ENCODE measurements at places on chromosomes 11 and 22. TPM values are rescaled to one million over a fixed set of nuclear protein-coding genes. Genes with fewer than 3 reads are reported as not detected.
A peak's percentile ranks its signal among the peaks of the same experiment; 100 is the strongest.

DNA sequence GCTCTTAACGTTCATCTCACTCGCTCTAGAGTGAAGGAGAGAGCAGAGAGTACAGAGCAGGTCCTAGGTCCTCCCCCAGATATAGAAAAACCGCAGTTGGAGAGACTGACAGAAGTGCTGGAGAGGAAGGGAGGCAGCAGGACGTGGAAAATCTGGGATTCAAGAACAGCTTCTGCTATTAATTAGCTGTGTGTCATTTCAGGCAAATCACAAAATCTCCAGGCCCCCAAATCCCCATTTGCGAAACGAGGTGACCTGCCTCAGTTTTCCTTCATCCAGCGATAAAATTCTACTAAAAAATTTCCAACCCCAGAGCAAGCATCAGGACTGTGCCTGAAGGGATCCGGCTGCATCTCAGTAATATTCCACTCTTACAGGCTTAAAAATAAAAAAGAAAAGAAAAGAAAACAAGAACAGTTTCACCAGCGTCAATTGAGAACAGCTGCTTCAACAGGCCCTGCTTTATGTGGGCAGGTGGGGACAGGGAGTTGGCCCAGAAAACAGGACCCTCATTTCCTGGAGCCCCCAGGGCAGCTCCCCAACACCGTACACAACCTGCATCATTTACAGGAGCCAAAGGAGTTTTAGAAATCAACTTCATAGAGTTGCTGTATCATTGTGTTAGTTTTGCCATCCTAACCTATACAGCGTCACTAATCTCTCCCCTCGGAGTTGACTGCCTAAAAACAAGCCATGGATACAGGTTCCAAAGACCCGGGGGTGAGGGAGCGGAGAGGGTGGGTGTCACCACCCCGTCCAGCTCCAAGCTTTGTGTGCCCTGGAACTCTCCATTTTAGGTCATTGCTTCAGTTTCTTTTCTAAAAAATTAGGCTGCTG lies 2.3 kb upstream of the MALAT1 start:
- H3K4me3 ChIP-seq = no peak overlapping the region
- H3K36me3 ChIP-seq = peaks cover 2% of the 10 kb centered on the region
- DNase-seq = no peak
- H3K27ac ChIP-seq = no peak overlapping the region
- H3K27me3 ChIP-seq = no peaks in the 10 kb centered on the region
- H3K4me1 ChIP-seq = peaks cover 37% of the 10 kb centered on the region

DNA sequence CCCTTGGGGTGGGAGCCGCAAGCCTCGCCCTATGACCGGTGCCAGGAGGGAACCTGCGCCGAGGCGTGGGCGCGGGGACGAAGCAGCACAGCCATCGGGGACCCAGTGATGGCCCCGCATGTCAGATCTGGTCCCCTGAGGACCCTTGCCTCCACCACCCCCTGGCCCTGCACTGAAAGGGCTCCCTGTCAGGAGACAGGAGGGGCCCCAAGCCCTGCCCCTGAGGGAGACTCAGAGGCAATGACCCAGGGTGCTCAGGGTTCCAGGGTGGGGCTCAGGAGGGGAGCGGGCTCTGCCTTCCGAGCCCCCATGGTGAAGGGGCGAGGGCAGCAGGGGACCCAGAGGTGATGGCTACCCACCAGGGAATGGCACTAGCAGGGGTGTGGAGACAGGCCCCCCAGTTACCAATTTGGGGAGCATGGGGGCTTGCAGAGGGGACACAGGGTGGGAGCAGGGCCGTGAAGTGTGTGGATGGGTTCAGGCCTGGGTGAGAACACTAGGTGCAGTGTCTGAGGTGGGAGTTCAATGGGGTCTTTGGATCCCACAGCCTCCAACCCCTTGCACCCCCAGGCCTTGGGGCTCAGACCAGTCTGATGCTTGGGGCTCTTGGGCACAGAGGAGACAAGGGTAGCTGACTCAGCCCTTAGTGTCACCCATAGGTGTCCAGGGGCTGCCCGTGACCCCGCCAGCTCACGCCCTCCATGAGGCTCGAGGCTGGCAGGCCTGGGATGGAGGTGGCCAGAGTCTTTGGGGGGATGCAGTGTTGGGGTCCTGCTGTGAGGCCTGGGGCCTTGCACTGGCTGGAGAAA lies 499 bp downstream of the LRRC56 start:
- DNase-seq = no peak
- peak overlapping the region; percentile 74 for H3K27ac ChIP-seq
- peaks cover 13% of the 10 kb centered on the region for H3K4me1 ChIP-seq
- no peaks in the 10 kb centered on the region for H3K27me3 ChIP-seq
- peak overlapping the region; percentile 92 for H3K4me3 ChIP-seq

WT1 gene
- not detected for total RNA-seq

- H3K27ac ChIP-seq = no peak overlapping the region
- no peaks in the 10 kb centered on the region for H3K36me3 ChIP-seq
- peaks cover 10% of the 10 kb centered on the region for H3K27me3 ChIP-seq
- peaks cover 18% of the 10 kb centered on the region for H3K4me1 ChIP-seq
- no peak for DNase-seq
These were observed 116.2 kb downstream of the NECTIN1 start for GRCh38 chr11:119612814-119613213.

- H3K27ac ChIP-seq = peak overlapping the region; percentile 62
- DNase-seq = no peak
- peaks cover under 1% of the 10 kb centered on the region for H3K4me1 ChIP-seq
- H3K27me3 ChIP-seq = no peaks in the 10 kb centered on the region
- peak overlapping the region; percentile 49 for H3K4me3 ChIP-seq
These were observed 602 bp upstream of the INPP5J start for GRCh38 chr22:31122196-31122531.

GRCh38 chr11:10116588-10116987 lies 177.4 kb downstream of the SBF2 start:
- DNase-seq = no peak
- H3K36me3 ChIP-seq = no peaks in the 10 kb centered on the region
- peaks cover 3% of the 10 kb centered on the region for H3K4me1 ChIP-seq
- no peak overlapping the region for H3K4me3 ChIP-seq

DNA sequence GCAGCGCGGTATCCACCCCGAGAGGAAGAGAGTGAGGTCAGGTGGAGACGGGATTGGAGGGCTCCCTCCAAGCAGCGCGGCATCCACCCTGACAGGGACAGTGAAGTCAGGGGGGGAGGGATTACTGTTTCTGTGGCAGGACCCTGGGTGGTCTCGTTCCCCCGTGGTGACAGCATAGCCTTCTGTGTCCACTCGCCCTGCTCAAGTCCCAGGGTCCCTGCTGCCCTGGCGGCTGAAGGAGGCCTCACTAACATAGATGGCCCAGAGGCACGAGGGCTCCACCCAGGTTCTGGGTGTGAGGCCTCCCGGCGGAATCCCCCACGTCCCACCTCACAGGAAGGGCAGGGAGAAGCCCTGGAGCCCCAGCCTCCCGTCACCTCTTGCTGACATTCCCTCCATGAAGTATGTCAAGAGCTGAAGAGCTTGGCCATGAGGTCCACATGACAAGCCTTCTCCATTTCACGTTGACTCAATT lies 636.1 kb downstream of the BRD1 start:
- H3K4me3 ChIP-seq = no peak overlapping the region
- H3K27ac ChIP-seq = no peak overlapping the region
- peaks cover 45% of the 10 kb centered on the region for H3K27me3 ChIP-seq
- no peak for DNase-seq
- peaks cover 3% of the 10 kb centered on the region for H3K36me3 ChIP-seq

TSKU gene
- total RNA-seq = not detected

DNA sequence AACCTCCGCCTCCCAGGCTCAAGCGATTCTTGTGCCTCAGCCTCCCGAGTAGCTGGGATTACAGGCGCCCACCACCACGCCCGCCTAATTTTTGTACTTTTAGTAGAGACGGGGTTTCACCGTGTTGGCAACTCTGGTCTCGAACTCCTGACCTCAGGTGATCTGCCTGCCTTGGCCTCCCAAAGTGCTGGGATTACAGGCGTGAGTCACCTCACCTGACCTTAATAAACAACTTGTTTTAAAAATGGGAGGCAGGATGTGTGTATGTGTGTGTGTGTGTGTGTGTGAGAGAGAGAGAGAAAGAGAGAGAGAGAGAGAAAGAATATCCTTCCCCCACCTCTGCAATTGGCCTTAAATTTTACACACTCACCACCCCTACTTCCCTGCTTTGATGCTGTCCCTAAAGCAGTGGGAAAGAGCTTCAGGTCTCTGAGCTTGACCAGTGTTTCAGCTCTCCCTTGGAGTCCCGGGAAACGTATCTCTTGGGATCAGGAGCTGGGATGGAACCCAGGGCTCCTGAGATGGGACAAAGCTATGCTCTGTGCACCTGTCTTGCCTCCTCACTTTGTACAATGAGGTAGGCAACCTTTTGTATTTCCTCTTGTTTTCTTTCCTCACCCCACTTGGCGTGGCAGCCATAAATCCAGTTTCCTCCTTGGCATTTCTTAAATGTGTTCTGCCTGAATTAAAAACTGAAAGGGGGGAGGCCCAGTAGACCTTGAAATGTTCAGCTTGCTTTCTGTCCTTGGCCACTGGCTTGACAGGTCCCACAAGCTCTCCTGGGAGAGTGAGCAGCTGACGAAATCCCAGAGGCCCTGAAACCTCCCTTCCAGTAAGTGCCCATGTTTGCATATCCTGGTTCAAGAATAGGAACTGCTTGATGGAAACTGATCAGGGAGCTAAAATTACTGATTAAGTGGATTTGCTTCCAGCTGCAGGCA lies 17.8 kb upstream of the XBP1 start:
- no peak for DNase-seq
- peaks cover 2% of the 10 kb centered on the region for H3K36me3 ChIP-seq
- no peaks in the 10 kb centered on the region for H3K27me3 ChIP-seq
- H3K4me1 ChIP-seq = peaks cover 58% of the 10 kb centered on the region

FOLR2 gene
- not detected for total RNA-seq

DNA sequence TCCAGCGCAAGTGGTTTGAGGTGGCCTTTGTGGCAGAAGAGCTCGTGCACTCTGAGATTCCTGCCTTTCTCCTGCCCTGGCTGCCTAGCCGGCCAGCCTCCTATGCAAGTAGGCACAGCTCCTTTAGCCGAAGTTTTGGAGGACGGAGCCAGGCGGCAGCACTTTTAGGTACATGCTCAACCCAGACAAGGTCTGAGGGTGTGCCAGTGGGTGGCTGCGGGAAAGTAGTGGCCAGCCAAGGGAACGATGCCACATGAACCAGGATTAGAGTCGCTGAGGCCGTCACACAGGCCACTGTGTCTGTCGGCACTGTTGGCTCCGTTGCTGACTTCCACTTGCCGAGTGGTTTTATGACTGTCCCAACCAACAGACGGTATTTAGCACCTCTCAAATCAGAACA lies 64.8 kb upstream of the YWHAH start:
- no peak overlapping the region for H3K4me3 ChIP-seq
- H3K27ac ChIP-seq = no peak overlapping the region
- peaks cover 7% of the 10 kb centered on the region for H3K4me1 ChIP-seq

- DNase-seq = no peak
- H3K4me1 ChIP-seq = peaks cover 2% of the 10 kb centered on the region
- H3K27me3 ChIP-seq = no peaks in the 10 kb centered on the region
- H3K27ac ChIP-seq = peak overlapping the region; percentile 8
- H3K36me3 ChIP-seq = no peaks in the 10 kb centered on the region
- H3K4me3 ChIP-seq = no peak overlapping the region
These were observed 27.4 kb downstream of the RRAS2 start for GRCh38 chr11:14331476-14332136.

GRCh38 chr11:36022882-36023281 lies 79.0 kb downstream of the LDLRAD3 start:
- no peak for DNase-seq
- no peak overlapping the region for H3K27ac ChIP-seq
- H3K27me3 ChIP-seq = peaks cover 40% of the 10 kb centered on the region
- H3K36me3 ChIP-seq = no peaks in the 10 kb centered on the region
- H3K4me1 ChIP-seq = no peaks in the 10 kb centered on the region
- no peak overlapping the region for H3K4me3 ChIP-seq

DNA sequence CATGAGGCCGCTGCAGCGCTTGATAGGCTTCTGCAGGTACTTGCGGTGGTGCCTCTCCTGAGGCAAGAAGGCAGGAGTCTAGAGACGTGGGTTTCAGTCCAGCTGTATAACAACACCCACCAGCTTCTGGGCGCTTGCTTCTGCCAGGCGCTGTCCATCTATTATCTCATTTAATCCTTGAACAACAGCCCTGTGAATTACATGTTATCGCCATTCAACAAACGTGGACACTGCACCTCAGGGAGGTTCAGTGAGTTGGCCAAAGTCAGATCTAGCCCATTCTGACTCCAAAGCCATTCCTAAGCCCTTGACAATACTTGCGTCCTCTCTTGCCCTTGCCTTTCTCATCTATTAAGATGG lies 436 bp upstream of the FAM181B start:
- H3K4me3 ChIP-seq = peak overlapping the region; percentile 69
- DNase-seq = no peak
- H3K4me1 ChIP-seq = peaks cover 4% of the 10 kb centered on the region
- H3K27me3 ChIP-seq = peaks cover 81% of the 10 kb centered on the region
- H3K36me3 ChIP-seq = peaks cover 5% of the 10 kb centered on the region

- no peak overlapping the region for H3K27ac ChIP-seq
- DNase-seq = no peak
- no peaks in the 10 kb centered on the region for H3K36me3 ChIP-seq
- peaks cover 49% of the 10 kb centered on the region for H3K27me3 ChIP-seq
These were observed 140.2 kb upstream of the TIMP3 start for GRCh38 chr22:32661296-32661695.

ALG9 gene
- total RNA-seq = 22.7 TPM

PKDREJ gene
- total RNA-seq = not detected

Measured in T-helper 17 cell (primary cell).